ENCODE measurements at places on chromosomes 7 and 10.

GRCh38 chr10:74683621-74684364, 142.6 kb upstream of the KAT6B start:
- peak; percentile 3 for DNase-seq

GRCh38 chr10:15238555-15239335, 70.3 kb upstream of the NMT2 start:
- no peak for DNase-seq

DNA sequence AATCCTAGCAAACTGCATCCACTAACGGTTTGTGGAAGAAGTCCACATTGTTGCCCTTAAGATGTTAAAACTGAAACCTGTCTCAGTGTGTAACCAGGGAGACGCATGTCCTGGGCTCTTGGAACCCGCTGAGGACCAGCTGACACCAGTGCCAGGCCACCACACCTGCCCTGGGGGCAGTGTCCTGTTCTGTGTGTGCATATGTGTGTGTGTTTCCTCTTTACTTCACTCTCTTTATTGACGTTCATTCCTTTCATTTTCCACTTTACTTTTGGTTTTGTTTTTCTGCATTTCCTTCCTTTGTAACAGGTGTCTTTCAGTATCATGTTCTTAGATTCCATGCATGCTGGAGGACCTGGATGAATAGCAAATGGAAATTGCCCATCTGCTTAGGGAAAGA, 83.8 kb downstream of the TEX36 start:
- DNase-seq, result no peak

GRCh38 chr10:111970111-111970510, 213.5 kb downstream of the GPAM start:
- DNase-seq, result no peak

- DNase-seq, result no peak
These were observed 46.8 kb downstream of the HIPK2 start for GRCh38 chr7:139730746-139731612.

- peak; percentile 83 for DNase-seq
These were observed 5.6 kb downstream of the CCSER2 start for GRCh38 chr10:84333864-84334451.

- DNase-seq, result no peak
These were observed 158.4 kb upstream of the PDE1C start for GRCh38 chr7:32228601-32229000.

DNA sequence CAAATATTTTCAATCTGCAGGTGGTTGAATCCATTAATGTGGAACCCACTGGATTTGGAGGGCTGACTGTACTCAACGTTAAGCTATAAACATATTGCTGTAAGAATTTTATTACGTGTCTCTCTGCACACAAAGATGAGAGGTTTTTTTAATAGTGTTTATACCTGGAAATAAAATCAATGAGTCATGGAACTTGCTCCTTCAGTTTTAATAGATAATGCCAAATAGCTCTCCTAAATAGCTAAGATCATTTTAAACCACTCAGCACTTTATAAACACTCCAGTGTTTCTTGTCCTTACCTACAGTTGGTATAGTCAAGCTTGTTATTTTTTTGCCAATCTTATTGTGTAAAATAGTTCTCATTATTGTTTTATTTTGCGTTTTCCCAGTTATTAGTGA, 455.6 kb upstream of the FZD8 start:
- no peak for DNase-seq

DNA sequence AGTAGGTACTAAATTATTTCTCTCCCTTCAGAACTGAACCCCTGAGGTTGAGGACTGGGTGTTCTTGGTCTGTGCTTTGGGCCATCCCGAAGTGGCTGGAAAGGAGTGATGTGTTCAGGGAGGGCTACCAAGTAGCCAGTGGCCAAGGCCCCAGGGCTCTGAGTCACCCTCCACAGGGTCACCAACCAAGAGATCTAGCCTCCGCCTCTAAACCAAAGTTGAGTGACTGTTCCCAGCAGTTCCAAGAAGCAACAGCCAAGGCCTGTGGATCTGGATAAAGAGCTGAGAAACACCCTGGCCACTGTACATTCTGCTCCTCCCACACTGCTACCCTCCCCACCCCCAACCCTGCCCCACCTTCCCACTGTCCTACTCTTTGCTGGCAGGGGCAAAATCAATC, 35.5 kb upstream of the KCNMA1 start:
- DNase-seq, result no peak

DNA sequence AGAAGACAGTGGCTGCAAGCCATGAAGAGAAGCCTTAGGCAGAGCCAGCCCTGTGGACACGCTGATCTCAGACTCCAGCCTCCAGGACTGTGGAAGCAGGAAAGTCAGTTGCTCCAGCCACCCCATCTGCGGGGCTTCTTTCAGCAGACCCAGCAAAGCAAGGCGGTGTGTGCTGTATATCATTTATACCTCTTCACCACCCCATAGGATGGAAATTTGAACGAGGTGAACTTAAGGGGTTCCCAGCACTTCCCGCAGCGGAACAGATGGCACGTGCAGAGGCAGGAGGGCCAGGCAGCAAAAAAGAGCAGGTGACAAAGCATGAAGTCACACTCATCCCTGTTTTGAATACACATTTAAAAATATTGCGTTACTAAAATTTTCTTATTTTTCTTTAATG, 159.4 kb downstream of the ADARB2 start:
- DNase-seq, result no peak

- no peak for DNase-seq
These were observed 178.4 kb upstream of the TARP start for GRCh38 chr7:38451840-38452239.

DNA sequence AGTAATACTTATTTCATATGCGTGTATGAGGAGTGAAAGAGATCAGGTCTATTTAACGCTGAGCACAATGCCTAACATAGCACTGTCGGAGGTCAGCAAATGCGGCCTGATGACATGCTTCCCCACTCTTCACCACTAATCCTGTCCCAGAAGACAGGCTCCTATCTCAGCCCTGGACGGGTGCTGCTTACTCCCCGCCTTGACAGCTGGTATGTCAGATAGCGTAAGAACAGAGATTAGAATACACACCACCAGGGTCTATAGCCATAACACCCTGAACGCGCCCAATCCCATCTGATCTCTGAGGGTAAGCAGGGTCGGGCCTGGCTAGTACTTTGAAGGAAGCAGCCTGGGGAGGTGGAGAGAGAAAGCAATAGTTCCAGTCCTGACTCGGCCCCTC, 32.3 kb upstream of the TM9SF3 start:
- DNase-seq, result no peak

GRCh38 chr10:11551916-11552602, 59.4 kb downstream of the USP6NL start:
- DNase-seq, result peak; percentile 51

DNA sequence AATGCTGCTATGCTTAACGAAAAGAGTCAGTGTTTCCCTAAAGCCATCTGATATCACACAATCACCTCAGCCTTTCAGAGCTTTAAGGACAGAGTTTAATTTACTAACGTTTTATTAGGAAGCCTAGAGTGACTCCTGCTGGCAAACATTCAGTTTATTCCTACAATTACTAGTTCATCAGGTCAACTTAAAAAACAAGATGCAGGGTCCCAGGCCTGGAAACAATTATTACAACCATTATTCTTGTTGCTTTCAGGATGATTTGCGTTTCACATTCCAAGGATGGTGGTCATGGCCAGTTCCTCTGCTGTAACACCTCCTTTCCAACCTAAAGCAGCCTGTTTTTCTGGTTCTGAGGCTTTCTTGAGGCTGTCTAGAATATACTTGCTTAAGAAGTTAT, 1.5 kb upstream of the FAM53B start:
- DNase-seq, result no peak

DNA sequence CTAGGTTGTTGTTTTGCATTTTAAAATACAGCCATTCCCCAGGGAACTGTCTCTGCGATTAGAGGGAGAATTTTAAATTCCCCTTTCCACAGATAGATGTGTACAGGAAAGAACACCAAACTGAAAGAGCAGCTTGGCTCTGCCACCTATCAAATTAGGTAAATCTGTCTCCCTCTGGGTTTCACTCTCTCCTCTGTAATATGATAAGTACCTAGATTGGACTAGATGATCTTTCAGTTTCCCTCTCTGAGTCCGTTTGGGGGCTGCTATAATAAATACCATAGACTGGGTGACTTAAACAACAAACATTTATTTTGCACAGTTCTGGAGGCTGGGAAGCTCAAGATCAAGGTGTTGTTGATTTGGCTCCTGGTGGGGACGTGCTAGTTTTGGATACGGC, 186.0 kb downstream of the KIF20B start:
- DNase-seq, result no peak

DNA sequence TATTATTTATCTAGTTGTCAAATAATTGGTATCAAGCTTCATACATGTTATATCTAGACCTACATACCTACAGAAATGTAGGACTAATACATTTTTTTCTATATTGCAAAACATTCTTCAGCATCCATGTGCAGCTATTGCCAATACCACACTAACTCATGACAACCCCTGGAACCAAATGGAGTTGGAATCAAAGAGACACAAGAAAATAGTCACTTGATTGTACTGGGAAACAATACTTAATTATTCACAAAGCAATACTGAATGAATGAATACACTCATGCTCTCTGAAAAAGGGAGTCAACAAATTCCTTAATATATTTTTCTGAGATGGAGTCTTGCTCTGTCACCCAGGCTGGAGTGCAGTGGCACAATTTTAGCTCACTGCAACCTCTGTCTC, 10.4 kb upstream of the CFAP43 start:
- no peak for DNase-seq

DNA sequence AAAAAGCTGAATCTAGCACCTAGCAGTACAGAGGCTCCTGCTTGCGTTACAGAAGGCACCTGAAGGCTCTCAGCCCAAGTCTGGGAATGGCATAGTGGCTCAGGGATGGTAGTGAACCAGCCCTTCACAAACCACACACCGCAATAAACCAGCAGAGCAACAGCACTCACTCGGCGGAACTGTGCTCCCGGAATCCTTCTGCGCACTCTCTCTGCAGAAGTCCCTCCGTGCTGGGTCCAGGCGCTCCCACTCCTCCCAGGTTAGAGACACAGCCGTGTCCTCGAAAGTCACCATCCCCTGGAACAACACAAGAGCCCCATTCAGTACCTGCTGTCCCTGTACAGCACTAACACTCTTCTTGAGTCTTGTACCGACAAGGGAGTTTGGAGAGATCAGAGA, 1.5 kb downstream of the ZNF394 start:
- DNase-seq, result no peak

- DNase-seq, result no peak
These were observed 21.6 kb upstream of the NUP205 start for GRCh38 chr7:135536150-135536549.

GRCh38 chr7:142796001-142796500, 25.3 kb downstream of the PRSS2 start:
- no peak for DNase-seq

DNA sequence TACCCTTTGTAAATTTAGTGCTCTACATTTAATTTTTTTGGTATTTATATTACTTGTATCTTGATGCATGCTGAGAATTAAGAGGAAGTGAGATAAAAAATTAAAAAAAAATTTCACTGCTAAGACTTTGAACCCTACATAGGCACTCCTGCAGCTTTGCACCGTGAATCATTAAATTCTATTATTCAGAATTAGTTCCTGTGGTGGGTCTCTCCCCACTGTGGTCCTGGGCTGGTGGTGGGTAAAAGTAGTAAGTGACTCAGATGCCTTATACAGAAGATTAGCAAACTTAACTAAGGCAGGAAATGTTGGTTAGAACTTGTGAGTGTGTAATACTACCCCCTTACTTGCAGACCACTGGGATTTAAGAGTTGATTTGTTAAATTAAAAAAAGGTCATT, 72.6 kb downstream of the AP3M1 start:
- DNase-seq, result peak; percentile 76

- DNase-seq, result no peak
These were observed 38.4 kb upstream of the PLXNA4 start for GRCh38 chr7:132614428-132615318.

GRCh38 chr10:77603534-77603927, 34.1 kb downstream of the KCNMA1 start:
- DNase-seq, result no peak

DNA sequence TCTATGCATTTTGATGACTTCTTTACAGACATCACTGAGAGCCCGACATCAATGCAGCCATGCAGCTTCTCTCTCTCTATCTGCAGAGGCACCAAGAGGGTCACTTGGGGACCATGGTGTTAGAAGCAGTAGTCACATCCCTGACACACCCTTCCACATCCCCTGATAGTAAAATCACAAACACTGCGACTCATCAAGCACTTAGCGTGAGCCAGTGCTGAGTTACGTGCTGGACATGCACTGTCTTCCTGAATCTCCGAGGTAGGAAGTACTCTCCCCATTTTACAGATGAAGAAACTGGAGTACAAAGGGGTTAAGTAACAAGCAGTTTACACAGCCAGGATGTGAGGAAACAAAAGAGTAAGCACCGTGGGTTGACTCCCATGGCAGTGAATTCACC, 109.2 kb downstream of the OSBPL3 start:
- no peak for DNase-seq

GRCh38 chr10:71073451-71074175, 138.8 kb upstream of the UNC5B start:
- DNase-seq, result no peak

DNA sequence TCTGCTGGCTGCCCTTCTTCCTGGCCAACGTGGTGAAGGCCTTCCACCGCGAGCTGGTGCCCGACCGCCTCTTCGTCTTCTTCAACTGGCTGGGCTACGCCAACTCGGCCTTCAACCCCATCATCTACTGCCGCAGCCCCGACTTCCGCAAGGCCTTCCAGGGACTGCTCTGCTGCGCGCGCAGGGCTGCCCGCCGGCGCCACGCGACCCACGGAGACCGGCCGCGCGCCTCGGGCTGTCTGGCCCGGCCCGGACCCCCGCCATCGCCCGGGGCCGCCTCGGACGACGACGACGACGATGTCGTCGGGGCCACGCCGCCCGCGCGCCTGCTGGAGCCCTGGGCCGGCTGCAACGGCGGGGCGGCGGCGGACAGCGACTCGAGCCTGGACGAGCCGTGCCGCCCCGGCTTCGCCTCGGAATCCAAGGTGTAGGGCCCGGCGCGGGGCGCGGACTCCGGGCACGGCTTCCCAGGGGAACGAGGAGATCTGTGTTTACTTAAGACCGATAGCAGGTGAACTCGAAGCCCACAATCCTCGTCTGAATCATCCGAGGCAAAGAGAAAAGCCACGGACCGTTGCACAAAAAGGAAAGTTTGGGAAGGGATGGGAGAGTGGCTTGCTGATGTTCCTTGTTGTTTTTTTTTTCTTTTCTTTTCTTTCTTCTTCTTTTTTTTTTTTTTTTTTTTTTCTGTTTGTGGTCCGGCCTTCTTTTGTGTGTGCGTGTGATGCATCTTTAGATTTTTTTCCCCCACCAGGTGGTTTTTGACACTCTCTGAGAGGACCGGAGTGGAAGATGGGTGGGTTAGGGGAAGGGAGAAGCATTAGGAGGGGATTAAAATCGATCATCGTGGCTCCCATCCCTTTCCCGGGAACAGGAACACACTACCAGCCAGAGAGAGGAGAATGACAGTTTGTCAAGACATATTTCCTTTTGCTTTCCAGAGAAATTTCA, 1.7 kb downstream of the ADRB1 start:
- no peak for DNase-seq

- peak; percentile 56 for DNase-seq
These were observed 481.0 kb upstream of the SEMA3A start for GRCh38 chr7:84675633-84676034.

- DNase-seq, result no peak
These were observed 113.3 kb upstream of the BMPER start for GRCh38 chr7:33792041-33792440.

Measured in activated CD4-positive, alpha-beta T cell treated with anti-CD3 and anti-CD28 coated beads, Interleukin-2, Interleukin-6, amounts not matched to agents 100 ng/mL and 50 ng/mL, durations not matched to agents 16 hours and 8 hours (primary cell).